ENCODE measurements at places on chromosomes 11 and 22. TPM values are rescaled to one million over a fixed set of nuclear protein-coding genes. Genes with fewer than 3 reads are reported as not detected.

- H3K4me3 ChIP-seq: no peak overlapping the region
- no peaks in the 10 kb centered on the region for H3K4me1 ChIP-seq
- peaks cover 2% of the 10 kb centered on the region for H3K27me3 ChIP-seq
- H3K36me3 ChIP-seq: no peaks in the 10 kb centered on the region
Measured at GRCh38 chr11:60018058-60018457, 1.1 kb downstream of the OOSP4B start.

DNA sequence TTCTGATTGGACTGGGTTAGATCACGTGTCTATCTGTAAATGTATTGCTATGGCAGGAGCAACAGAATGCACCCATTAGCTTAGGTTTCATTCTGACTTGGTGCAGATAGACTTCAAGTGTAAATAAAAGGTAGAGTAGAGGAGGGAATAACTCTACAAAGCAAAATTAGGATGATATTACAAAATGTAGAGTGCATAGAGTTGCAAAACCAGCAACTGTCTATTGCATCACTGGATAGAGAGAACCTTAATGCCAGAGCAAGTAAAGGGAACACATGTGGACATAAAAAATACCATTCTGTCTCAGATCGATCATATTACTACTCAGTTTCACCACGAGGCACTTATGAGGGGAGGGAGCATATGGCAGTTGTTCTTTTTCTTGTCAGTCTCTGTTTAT lies 22.0 kb upstream of the CAT start:
- peaks cover 18% of the 10 kb centered on the region for H3K27me3 ChIP-seq
- no peak overlapping the region for H3K27ac ChIP-seq
- H3K36me3 ChIP-seq: no peaks in the 10 kb centered on the region
- no peak overlapping the region for H3K4me3 ChIP-seq

DNA sequence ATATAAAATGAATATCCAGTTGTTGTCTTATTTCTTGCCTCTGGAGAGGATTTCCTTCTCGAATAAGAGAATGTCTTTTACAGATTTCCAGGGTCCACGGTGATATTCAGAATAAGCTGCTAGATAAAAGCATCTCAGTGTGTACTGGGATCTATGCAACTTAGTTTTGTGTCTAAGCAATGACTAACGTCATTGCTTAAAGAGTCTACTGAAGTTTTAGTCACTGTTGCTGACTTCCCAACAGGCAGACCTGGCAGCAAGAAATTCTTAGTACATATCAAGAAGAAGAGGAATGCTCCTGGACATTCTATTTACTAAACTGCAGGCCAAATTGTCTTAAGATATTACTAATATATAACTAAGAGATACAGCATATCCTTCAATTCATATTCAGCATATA lies 70.3 kb downstream of the SOX6 start:
- no peak for DNase-seq
- H3K4me3 ChIP-seq: no peak overlapping the region
- H3K4me1 ChIP-seq: peaks cover 2% of the 10 kb centered on the region
- H3K36me3 ChIP-seq: no peaks in the 10 kb centered on the region
- no peaks in the 10 kb centered on the region for H3K27me3 ChIP-seq
- H3K27ac ChIP-seq: no peak overlapping the region

GRCh38 chr22:31106001-31106571 lies 1.3 kb downstream of the SELENOM start:
- peaks cover 2% of the 10 kb centered on the region for H3K27me3 ChIP-seq
- peaks cover 5% of the 10 kb centered on the region for H3K36me3 ChIP-seq
- no peak for DNase-seq
- H3K4me1 ChIP-seq: peaks cover 6% of the 10 kb centered on the region
- H3K27ac ChIP-seq: no peak overlapping the region
- peak overlapping the region; percentile 71 for H3K4me3 ChIP-seq

DNA sequence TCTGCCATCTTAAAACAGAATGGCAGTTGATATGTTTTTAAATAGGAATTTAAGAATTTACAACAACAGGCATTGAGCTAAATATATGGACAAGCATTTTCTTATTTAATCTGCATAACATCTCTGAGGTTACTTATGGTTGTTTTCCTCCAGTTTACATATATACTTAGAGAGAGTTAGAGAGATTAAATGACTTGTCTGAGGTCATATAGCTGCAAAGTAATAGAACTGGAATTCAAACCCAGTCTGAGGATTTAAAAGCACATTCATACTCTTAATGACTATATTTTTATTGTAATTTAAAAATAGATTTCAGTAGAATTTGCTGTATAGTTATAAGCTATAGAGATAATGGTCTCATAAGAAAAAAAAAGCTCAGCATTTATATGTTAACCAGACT lies 81.4 kb upstream of the GRIK4 start:
- no peak overlapping the region for H3K27ac ChIP-seq
- H3K36me3 ChIP-seq: peaks cover 18% of the 10 kb centered on the region
- no peaks in the 10 kb centered on the region for H3K4me1 ChIP-seq
- no peak overlapping the region for H3K4me3 ChIP-seq
- no peaks in the 10 kb centered on the region for H3K27me3 ChIP-seq
- DNase-seq: no peak

- no peak overlapping the region for H3K4me3 ChIP-seq
- no peak overlapping the region for H3K27ac ChIP-seq
- H3K27me3 ChIP-seq: no peaks in the 10 kb centered on the region
- H3K4me1 ChIP-seq: no peaks in the 10 kb centered on the region
Measured at GRCh38 chr11:127818625-127819024, 768.7 kb downstream of the ETS1 start.

GRCh38 chr22:48171271-48171691 lies 1408.8 kb downstream of the TBC1D22A start:
- no peak for DNase-seq
- H3K36me3 ChIP-seq: no peaks in the 10 kb centered on the region
- H3K27me3 ChIP-seq: peaks cover 4% of the 10 kb centered on the region
- H3K4me3 ChIP-seq: no peak overlapping the region
- no peak overlapping the region for H3K27ac ChIP-seq

- no peaks in the 10 kb centered on the region for H3K36me3 ChIP-seq
- H3K27ac ChIP-seq: peak within 1 kb of the TSS; percentile 78
- DNase-seq: peak; percentile 49
- H3K4me3 ChIP-seq: peak within 1 kb of the TSS; percentile 78
- no peaks in the 10 kb centered on the region for H3K27me3 ChIP-seq
Measured at GRCh38 chr11:67056267-67057204, at the start of gene RHOD. RHOD (plus strand) TSS chr11:67056847; CDS start chr11:67056903, 56 bp downstream.

GRCh38 chr22:46115388-46115678 lies 35.0 kb upstream of the PPARA start:
- no peaks in the 10 kb centered on the region for H3K36me3 ChIP-seq
- no peaks in the 10 kb centered on the region for H3K4me1 ChIP-seq
- no peaks in the 10 kb centered on the region for H3K27me3 ChIP-seq
- no peak overlapping the region for H3K4me3 ChIP-seq
- DNase-seq: no peak

DNA sequence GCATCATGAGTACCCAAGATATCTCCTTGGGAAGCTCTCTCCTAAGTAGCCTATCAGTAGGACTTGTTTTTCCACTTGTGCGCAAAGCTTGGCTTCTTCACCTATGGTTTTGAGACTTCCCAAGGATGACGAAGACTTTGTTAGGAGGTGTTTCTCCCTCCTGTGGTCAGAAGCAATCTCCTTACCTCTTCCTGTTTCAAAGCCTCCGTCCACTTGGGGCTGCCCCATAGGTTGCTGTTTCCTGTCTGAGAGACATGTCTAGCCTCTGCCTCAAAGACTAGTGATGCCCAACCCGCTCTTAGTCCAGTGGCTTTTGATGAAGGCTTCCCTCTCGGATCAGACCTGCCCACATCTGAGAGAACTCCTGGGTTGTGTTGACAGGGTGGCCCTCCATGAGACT lies 92.9 kb downstream of the TRAF6 start:
- no peaks in the 10 kb centered on the region for H3K27me3 ChIP-seq
- H3K36me3 ChIP-seq: peaks cover 2% of the 10 kb centered on the region
- no peak overlapping the region for H3K4me3 ChIP-seq
- H3K4me1 ChIP-seq: peaks cover 32% of the 10 kb centered on the region
- no peak for DNase-seq

GRCh38 chr11:70675697-70676374 lies 277.5 kb downstream of the CTTN start:
- no peaks in the 10 kb centered on the region for H3K36me3 ChIP-seq
- H3K27ac ChIP-seq: no peak overlapping the region
- no peak overlapping the region for H3K4me3 ChIP-seq
- no peaks in the 10 kb centered on the region for H3K4me1 ChIP-seq

GRCh38 chr11:16321148-16321547 lies 35.2 kb downstream of the SOX6 start:
- H3K4me3 ChIP-seq: no peak overlapping the region
- H3K4me1 ChIP-seq: no peaks in the 10 kb centered on the region
- H3K27ac ChIP-seq: no peak overlapping the region
- H3K36me3 ChIP-seq: peaks cover 9% of the 10 kb centered on the region

GRCh38 chr11:8030526-8031247 lies 43.5 kb downstream of the EIF3F start:
- no peak overlapping the region for H3K27ac ChIP-seq
- DNase-seq: no peak
- H3K4me3 ChIP-seq: no peak overlapping the region
- H3K36me3 ChIP-seq: no peaks in the 10 kb centered on the region
- H3K4me1 ChIP-seq: peaks cover 22% of the 10 kb centered on the region
- H3K27me3 ChIP-seq: peaks cover 49% of the 10 kb centered on the region

DNA sequence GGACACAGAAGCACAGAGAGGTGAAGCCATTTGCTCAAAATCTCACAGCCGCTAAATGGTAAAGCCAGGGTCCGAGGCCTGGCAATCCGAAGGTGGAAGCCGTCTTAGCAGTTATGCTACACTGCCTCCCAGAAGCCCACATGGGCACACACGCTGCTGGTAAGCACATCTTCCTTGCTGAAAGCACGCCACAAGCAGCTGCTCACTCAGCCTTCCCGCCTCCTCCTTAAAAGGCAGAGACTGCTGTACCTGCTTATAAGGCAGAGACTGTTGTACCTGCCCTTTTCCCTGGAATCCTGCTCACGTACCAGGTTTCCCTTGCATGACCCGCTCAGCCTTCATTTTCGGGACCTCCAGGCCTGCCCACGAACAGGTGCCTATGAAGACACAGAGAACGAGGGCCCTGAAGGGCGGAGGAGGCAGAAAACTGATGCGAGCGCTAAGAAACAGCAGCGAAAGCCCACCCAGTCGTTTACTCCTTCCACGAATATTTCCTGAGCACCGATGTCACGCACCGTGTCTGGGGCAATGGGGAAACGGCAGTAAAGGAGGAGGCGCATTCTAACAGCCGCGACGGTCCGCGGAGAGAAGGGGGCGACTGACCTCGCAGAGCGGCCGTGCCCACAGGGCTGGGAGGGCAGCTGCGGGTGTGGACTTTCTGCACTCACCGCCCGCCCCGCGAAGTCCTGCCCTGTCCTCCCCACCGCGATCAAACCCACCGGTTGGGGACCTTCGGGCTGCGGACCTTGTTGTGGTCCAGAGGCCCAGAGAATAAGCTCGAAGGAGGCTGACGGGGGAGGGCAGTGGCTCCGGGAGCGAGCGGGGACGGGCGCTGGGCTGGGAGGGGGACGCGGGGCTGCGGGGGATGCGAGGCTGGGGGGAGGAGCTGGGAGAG lies 13.0 kb downstream of the SPATA19 start:
- no peak for DNase-seq
- no peak overlapping the region for H3K27ac ChIP-seq
- H3K4me1 ChIP-seq: peaks cover 3% of the 10 kb centered on the region
- H3K27me3 ChIP-seq: peaks cover 34% of the 10 kb centered on the region
- no peak overlapping the region for H3K4me3 ChIP-seq

DNA sequence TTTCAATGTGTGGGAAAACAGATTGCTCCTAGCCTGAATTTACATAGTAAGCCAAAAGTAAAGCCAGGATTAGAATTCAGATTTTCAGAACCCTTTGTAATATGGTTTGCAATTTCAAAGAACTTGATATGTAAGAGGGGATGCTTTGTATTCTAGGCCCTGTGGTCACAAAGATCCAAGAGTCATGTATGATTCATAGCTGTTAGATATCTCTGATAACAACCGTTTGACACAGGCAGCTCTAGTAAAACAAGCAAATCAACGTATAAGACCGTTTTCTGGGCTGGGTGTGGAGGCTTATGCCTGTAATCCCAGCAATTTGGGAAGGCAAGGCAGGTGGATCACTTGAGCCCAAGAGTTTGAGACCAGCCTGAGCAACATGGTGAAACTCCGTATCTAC lies 79.6 kb downstream of the EMSY start:
- H3K27ac ChIP-seq: no peak overlapping the region
- no peak for DNase-seq

GRCh38 chr11:79113054-79113690 lies 327.7 kb downstream of the TENM4 start:
- peaks cover 34% of the 10 kb centered on the region for H3K4me1 ChIP-seq
- peak overlapping the region; percentile 87 for H3K27ac ChIP-seq
- peaks cover 4% of the 10 kb centered on the region for H3K36me3 ChIP-seq

DNA sequence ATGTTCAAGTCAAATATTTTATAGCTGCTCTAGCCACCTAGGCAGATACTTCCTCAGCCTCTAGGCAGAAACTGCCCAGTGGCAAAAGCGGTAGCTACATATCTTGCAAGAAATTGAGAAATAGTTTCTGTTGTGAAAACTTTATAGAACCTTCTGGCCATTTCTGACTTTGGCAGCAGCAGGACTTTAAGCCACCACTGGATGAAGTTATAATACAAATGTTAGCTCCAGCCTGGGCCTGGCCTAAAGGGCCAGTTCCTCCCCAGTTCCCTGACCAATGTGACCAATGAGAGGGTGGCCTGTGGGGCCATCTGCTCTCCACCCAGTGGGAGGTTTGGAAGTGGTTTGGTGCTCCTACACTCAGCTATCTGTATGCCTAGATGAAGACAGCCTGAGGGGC lies 254.0 kb upstream of the NARS2 start:
- peaks cover 39% of the 10 kb centered on the region for H3K4me1 ChIP-seq
- H3K4me3 ChIP-seq: no peak overlapping the region
- H3K27me3 ChIP-seq: no peaks in the 10 kb centered on the region
- peaks cover 6% of the 10 kb centered on the region for H3K36me3 ChIP-seq

ANKK1 gene
- total RNA-seq: 2.1 TPM

C22orf31 gene
- total RNA-seq: not detected

TESMIN gene
- total RNA-seq: 15.9 TPM

MS4A3 gene
- not detected for total RNA-seq

ME3 gene
- 8.4 TPM for total RNA-seq

LAYN gene
- total RNA-seq: 12.5 TPM

NRGN gene
- total RNA-seq: 2.7 TPM

KRTAP5-1 gene
- total RNA-seq: not detected

LARGE2 gene
- 5.2 TPM for total RNA-seq
